ENCODE measurements at places on chromosomes 5 and 9.

GRCh38 chr5:179872828-179873575 is 14.4 kb upstream of the MRNIP start:
- no peak for DNase-seq

DNA sequence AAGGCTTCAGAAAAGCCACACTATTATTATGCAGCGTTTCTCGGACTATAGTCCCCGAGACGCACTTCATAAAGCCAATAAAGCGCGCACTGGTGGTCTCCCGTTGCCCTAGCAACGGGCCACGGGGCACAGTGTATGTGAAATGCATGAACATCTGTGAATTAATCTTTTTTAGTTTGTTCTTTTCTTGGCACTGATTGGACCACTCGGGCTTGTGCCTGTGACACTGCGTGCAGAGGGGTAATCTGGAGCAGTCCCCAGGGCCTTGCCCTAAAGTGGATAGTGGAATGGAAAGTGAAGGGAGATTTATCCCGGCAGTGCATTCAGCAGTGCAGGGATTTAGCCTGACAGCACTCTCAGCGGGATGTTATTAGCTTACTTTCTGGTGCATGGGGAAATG is 92.1 kb downstream of the TLE4 start:
- no peak for DNase-seq

- no peak for DNase-seq
Measured at GRCh38 chr5:124872615-124873014, 126.2 kb upstream of the ZNF608 start.

DNA sequence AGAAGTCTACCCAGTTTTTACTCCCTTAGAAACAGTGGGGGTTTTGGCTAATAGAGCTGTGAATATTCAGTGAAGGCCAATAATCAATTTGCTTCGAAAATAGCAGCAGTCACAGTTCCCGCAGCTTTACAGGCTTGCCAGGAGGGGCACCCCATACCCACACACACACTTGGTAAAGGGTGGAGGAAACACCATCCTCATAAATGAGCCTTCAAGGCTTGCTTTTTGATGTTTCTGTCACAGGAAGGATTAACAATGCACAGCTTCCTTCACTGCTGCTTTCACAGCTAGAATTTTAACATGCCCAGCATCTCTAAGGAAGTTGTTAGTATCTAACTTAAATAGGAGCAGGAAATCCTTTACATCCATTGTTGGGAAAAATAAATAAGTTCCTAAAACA is 1247.5 kb upstream of the C9orf72 start:
- DNase-seq = no peak

GRCh38 chr5:172534229-172535107 is 80.1 kb upstream of the SH3PXD2B start:
- DNase-seq = no peak

GRCh38 chr9:17613758-17614157 is 34.9 kb downstream of the SH3GL2 start:
- no peak for DNase-seq

GRCh38 chr9:114401344-114401743 is 13.6 kb upstream of the AKNA start:
- no peak for DNase-seq

GRCh38 chr9:105500108-105500766 is 52.4 kb downstream of the FSD1L start:
- DNase-seq = no peak

GRCh38 chr9:105151686-105151995 is 92.8 kb upstream of the SLC44A1 start:
- no peak for DNase-seq

GRCh38 chr9:119951591-119951990 is 582.4 kb upstream of the BRINP1 start:
- DNase-seq = no peak

- DNase-seq = no peak
Measured at GRCh38 chr5:131607418-131607817, 27.6 kb downstream of the RAPGEF6 start.

DNA sequence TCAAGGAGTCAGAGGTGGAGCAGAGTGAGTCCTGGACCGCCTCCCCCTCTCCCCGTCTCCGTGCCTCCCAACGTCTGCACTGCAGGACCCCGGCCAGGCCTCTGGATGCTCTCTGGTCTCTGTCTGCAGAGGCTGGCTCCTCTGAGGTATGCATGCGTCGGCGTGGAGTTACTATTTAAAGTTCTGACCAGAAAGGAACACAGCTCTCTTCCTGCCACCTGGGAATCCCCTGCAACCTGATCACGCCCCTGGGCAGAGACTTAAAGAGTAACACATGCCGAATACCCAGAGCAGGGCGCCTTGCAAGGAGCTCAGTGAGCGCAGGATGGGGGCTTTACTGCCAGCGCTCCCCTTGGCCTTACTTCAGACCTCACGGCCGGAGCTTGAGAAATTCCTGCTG is 16.0 kb downstream of the ANXA6 start:
- no peak for DNase-seq

GRCh38 chr9:37994639-37995347 is 74.2 kb downstream of the SHB start:
- DNase-seq = peak; percentile 43

- DNase-seq = no peak
Measured at GRCh38 chr5:17167171-17167891, 50.1 kb upstream of the BASP1 start.

DNA sequence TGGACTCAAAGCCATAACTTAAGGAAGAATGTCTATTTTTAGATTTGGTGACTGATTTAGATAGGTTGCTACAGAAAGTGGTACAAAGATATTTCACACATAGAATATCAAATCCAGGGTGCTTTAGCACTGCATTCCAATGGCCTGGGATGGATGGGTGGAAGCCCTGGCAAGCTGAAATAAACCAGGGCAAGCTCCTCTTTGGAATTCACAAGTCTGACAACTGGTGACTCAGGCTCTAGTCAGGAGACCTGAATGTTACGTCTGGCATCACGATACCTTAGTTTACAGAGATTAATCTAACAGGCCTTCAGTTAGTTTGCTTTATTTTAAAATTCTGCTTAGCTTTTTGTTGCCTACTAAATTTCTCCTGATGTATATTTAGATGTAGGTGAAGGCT is 144.0 kb downstream of the TMC1 start:
- no peak for DNase-seq

DNA sequence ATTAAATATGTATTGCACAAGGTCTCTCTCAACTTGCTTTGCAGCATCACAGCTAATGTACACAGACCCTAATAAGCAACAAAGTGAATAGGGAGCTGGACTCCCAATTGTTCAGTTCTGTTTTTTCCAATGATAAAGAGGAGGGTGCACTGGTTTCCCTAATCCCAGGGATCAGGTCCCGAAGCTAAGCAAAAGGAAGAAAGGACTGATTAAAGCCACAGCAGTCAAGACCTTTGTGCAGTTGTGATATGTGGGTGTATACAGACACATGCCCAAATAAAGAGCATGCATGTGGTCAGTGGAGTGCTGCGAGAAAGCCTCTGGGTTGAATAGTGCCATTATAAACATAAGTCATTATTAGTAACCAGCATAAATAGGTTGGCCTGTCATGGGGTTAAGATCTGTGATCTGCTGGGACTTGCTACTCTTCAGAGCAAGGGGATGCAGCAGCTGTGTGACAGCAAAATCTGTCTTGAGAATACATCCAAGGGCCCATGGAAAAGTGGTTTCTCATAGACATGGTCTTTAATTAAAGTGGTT is 1863.1 kb upstream of the WWC1 start:
- DNase-seq = no peak

DNA sequence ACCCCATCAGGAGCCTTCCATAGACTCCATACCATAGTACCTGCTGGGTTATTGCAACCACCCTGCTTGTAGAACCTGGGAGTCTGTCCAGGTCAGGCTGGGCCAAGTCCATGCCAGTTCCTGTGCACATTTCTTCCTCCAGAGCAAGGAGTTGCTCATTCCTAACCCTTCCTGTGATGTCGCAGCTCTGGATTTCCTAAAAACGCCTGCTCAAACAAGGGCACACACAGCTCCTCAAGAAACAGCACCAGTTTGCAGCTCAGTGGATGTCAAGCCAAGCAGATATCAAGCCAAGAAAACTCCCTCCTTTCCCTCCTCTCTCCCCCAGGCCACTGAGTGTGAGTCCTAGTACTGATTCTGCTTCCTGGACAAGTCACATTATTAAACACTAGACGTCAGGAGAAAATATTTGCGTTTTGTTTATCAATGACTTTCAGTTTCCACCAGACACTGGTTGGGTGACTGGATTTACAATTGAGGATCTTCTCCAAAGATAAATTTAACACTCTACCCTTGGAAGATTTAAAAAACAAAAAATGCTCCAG is 59.6 kb downstream of the SLC1A1 start:
- no peak for DNase-seq

- DNase-seq = no peak
Measured at GRCh38 chr9:4299005-4299795, 668 bp downstream of the GLIS3 start.

Data from CMK (cell line).